ENCODE measurements at places on chromosomes 4 and X.

DNA sequence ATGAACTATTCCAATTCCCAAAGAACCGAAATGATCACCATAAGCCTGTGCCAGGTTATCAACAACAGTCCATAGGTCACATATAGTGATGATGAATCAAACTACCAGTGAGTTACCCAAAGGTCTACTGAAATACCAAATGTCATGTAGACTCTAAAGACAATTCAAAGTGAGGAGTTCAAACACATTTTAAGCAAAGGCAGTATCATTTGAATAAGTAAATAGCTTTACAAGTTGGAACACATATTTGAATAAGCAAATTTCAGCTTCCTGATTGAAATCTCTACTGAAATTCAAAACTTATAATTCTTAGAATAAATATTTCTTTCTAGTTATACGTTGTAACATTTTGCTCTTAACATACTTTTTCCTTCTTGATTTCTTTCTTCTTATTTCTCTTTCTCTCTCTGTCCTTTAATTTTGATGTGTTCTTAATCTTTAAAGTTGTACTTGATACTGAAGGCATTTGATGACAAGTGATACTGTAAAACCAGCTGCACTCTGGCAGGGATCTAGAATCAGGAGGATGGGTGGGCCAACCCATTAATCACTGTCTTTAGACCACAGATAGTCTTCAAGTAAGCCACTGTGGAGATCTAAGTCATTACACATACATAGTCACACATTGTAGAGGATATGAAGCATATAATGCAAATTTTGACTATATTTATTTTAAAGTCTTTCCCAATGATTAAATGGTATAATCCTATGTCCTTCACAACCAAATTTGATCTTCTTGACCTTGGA, 34.5 kb downstream of the GABRA4 start:
- DNase-seq = no peak

- no peak for DNase-seq
These were observed 93.7 kb upstream of the TRPC3 start for GRCh38 chr4:122045533-122045932.

DNA sequence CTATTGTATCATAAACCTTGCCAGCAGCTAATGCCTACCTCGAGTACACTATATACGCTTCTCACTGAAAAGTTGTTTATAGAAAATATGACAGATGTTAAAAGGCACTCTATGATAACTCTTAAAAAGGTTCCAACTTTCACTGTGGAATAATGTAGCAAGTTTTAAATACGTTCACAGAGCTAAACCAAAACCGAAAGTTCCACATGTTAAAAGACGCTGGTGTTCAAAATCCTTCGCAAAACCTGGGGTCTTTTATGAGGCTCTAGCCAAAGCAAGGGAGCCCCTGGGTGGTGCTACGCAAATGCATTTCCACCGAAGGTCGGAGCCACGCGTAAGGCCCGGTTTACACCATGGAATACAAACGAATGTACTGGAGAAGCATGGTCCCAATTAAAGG, 103.7 kb upstream of the TENM3 start:
- DNase-seq = no peak

DNA sequence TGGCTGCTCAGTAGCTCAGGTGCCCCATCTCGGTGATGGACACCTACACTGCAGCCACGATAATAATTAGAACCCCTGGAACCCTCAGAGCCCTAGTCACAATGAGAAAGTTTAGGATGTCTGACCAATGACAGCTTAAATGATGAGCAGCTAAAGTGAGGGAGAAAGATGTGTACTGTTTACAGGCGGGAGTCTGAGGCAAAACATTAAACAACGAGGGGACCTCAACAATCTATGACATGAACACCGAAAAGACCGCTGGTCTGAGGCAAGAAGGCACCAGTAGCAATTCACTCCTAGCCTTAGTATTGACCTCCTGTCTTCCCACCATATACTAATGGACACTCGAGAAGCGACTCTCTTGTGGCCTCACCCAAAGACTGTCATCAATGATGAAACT, 369.5 kb upstream of the SMIM31 start:
- no peak for DNase-seq

GRCh38 chrX:135389243-135389642, 32.5 kb upstream of the SMIM10L2A start:
- DNase-seq = no peak

GRCh38 chrX:118225711-118226428, 109.3 kb upstream of the KLHL13 start:
- no peak for DNase-seq

GRCh38 chrX:111869639-111870034, 6.3 kb upstream of the TRPC5OS start:
- DNase-seq = no peak

DNA sequence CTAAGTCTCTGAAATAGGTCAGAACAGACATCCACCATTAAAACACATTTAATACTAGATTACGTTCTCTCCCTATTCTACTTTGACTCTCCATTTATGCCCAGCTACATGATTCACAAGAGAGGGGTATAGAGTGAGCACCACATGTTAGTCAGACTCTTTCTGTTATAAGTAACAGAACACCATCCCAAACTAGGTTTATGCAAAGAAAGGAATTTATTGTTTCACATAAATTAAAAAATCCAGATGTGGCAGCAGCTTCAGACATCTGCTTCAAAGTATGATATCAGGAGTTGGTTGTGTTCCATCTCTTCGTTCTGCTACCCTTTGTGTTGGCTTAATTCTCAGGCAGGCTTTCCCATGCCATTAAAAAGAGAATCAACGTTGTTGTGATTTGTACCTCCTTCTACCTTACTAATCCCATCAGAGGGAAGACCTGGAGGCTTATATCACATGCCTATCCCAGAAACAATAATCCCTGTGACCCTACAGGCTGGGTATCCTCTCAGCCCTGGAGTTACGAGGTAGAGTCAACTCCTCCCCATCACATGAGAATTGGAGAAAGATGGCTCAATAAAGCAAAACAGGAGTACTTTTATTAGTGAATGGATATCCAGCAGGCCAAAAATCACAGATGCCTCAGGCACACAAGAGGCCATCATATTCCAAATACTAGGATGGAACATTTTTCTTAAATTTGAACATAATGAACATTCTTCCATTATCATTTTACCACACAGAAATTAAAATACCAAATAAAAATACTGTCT, 163.2 kb downstream of the SLC7A11 start:
- DNase-seq = no peak

GRCh38 chrX:30296408-30297254, 12.6 kb downstream of the NR0B1 start:
- DNase-seq = no peak

GRCh38 chrX:14832151-14832550, 40.7 kb downstream of the FANCB start:
- DNase-seq = no peak
